ENCODE measurements at places on chromosomes 4 and X. TPM values are rescaled to one million over a fixed set of nuclear protein-coding genes. Genes with fewer than 3 reads are reported as not detected.

Gene HPF1
- polyA plus RNA-seq: 5.1 TPM

Gene CASP6
- polyA plus RNA-seq: 19.7 TPM

Gene IRF2
- 26.0 TPM for polyA plus RNA-seq

Gene SLC25A6
- polyA plus RNA-seq: 646 TPM

Measured in HepG2 (cell line).